Activated effector memory CD4-positive, alpha-beta T cell treated with Interleukin-2 at 50 U/mL for 16 hours (primary cell): ENCODE measurements at places on chromosomes 12 and 14.

DNA sequence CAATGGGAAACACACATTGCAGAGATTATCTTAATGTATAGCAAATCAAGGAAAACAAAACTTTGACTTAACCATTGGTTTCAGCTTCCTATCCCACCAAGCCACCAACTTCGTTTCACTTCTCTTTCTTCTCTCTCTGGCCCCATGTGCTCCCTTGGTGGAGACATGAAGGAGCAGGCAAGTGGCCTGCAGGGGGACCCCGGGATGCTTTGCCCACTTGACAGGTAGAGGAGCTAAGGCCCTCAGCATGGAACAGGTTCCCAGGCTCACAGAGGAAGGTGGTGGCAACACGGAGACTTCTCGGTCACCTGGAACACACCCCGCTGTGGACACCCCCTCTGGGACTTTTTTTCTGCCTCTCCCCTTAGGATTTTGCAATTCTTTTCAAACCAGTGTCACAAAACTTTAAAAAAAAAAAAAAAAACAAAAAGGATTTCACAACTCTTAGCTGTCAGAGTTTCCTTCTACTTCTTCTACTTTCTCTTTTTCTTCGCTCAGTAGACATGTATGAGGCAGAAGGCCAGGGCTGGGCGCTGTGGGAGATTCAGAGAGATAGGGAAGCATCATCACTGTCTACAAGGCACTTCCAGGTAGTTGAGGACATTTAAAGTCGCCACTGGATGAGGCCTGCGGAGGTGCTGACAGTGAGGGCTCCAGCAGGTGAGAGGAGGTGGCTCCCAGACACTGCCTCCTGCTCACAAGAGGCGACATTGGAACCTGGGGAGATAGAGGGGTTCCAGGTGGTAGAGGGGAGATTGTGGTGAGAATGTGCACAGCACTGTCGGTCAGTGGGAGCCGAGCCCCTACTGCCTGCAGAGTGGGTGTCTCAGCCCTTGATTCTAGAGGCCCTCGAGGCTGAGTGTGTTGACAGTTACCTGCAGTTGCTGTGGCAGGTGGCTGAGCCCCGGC is 119.6 kb downstream of the GCH1 start:
- DNase-seq, result no peak

GRCh38 chr14:99925471-99925870 is 132.3 kb downstream of the EML1 start:
- no peak for DNase-seq

DNA sequence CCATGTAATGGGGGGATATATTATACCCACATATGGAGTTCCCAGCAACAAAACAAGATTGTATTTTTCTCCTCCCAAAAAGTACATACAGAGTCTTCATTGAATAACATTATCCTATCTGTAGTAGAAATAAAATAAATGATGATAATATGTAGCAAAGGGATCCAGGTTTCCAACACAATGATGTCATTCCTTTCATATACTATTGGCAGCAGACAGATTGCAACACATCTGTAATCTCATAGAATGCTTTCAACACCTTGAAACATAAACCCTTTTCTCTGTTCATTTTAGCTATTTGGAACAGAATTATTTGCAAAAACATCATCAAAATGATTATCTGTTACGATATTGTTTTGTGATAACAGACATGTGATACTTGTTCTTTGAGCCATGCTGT is 317.6 kb downstream of the DPF3 start:
- no peak for DNase-seq

DNA sequence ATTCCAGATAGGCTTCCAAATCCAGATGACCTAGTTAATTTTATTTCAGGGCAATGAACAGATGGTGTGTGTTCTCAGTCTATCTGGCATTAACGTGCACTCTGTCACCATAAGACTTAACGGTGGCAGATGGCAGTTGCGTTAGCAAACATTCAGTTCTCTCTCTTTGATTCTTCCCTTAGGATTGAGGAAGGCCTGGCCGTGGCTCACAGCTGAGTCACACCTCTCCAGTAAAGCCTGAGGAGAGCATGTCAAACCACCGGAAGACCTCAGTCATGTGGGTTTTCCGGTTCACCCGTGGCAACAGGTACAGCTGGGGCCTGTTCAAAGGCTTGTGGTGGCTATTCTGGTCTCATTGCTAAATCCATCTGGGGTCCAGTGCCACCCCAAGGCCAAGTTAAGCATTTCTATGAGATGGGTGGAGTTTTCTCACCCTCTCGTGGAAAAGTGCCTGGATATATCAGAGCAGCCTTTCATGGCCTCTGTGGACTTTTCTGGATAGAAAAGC is 545.1 kb upstream of the ATP2B1 start:
- peak; percentile 13 for DNase-seq

GRCh38 chr12:53044052-53044581 is 5.7 kb upstream of the TNS2 start:
- DNase-seq, result no peak

DNA sequence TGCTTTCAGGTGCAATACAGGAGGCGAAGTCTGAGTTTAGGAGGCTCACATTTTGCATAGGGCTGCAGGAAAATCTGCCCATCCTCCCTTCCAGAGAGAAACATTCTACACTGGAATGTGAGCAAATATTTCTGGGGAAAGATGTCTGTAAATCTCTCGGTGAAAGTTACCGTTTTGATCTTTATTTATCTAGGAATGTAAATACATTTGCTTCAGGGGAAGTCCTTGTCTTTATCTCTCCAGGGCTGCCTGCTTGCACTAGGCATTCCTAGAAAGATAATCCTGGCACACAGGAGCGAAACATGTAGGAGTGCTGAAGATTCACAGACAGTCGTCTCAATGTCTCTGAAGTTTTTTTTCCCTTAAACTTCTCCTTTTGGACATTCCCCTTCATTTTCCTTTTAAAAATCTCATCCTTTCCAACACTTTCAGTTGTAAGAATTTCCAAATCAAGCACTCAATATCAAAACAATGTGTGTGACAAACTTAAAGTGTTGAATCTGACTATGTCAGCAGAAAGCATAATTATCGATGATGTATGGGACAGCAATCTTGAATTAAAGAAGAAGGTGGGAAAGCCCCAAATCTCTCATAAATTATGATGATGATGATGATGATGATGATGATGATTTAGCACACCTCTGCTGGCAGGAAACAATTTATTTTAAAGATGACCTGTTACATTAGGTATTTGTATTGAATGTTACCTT is 113.4 kb upstream of the RESF1 start:
- no peak for DNase-seq

DNA sequence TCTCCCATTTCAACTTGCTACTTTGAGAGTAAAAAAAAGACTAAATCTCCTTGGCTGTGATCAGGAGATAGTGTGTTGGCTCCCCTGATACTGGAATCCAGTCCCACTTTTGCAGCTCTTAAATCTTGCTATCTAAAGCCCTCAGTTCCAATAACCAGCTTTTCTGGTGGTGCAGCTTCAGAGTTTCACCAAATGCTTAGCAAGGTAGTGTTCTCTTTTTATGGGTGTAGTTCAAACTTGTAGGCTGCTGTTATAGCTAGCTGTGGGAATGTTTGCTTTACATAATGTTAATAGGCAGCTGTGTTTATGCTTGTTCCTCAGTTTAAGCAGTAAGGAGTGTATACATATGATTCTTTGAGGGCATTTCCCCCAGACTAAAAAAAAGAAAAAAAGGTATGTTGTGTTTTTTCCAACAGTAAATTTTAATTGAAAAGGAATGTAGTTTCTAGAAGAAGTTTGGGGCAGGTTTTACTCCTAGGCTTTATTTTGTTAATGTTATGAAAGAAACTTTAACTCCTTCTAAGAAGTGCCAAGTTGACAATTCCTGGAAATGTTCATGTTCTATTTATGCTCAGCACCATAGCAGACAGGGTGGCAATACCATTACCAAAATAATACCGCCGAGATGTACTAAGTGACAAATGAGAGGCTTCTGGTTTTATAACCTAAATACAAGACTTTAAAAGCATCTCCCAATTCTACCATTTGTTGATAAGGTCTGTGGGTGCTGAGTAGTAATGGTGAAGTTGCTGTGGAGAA is 12.1 kb downstream of the CRADD start:
- DNase-seq, result no peak

- no peak for DNase-seq
Measured at GRCh38 chr12:58895053-58895452, 25.3 kb downstream of the LRIG3 start.

DNA sequence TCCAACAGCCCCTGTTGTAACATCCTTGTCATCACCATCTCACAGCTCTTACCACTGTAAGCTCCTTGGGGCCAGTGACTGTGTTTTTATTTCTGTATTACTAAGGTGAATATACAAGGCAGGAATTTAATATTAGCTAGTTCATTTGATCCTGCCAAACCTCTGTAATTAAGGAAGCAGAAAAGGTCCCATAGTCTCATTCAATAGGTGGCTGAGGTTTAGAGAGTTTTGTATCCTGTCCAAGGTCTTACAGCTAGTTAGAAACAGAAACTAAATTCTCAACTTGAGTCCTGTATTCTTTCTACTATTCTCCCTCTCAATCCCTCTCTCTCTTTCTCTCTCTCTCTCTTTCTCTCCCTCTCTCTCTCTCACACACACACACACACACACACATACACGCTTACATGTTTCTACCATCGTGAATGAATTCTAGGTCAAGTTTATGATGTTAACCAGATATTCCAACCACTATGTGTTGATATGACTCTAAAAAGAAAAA is 543 bp upstream of the GLIPR1 start:
- no peak for DNase-seq

DNA sequence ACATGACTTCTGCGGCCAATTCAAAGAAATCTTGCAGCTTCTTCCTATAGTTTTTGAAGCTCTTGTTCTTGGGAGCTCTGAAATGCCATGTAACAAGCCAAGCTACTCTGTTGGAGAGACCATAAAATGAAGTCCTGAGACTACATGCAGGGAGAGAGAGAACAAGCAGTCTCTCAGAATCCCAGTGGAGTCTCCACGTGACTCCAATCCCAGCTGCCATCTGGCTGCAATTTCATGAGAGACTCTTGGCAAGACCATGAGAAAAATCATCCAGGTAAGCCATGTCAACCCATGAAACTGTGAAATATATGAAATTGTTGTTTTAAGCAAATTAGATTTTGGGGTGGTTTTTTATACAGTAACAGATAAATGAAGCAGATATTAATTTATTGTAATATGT is 54.4 kb downstream of the KLRG1 start:
- no peak for DNase-seq

DNA sequence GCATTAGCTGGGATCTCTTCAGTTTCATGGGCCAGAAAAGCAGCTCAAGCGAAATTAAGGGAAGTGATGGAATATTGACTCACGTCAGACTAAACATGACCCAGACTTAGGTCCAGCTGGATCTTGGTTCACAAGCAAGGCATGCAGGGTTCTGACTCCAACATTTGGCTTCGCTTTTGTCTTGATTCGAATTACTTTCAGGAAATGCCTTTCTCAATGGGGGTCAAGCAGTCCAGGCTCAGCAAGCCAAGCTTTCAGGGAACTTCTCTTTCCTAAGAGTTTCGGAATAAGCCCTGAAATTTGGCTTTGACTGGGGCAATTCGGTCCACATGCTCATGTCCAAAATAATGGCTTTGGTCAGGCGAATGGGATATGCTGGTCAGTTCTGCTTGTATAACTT is 678.7 kb upstream of the TMEM132C start:
- DNase-seq, result no peak

DNA sequence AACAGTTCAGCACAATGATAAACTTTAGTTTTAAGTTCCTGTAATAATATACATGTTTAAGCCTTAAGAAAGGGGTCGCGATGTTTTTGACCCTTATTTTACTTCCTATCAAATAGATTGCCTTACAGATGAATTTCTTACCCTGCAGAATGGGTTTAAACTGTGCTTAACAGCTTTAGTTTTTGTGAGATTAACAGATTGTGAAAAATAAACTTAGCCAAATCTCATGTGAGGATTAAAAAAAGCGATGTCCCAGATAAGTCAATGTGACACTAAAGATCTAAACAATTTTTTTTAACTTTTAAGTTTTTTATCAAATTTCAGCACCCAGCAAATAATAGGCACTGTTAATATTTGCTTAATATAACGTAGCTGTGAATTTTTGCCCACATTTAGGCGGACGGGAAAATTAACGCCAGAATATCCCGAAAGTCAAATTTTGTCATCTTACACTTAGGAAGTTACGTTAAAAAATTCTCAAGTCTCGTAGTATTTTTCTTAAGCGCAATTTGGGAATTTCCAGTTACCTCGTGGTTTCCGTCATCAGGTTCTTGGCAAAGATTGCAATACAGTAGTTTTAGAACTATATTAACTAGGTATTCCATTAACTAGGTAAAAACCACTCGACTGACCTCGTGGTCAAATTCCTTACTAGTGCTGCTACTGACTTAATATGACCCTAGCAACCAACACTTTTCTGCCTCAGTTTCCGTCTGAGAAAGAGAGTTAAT is 1.2 kb downstream of the HNRNPC start:
- DNase-seq, result no peak

- no peak for DNase-seq
Measured at GRCh38 chr14:22627506-22628263, 16.5 kb downstream of the OR6J1 start.

GRCh38 chr12:58564721-58565120 is 355.6 kb downstream of the LRIG3 start:
- no peak for DNase-seq

- DNase-seq, result no peak
Measured at GRCh38 chr14:105333020-105333490, 18.5 kb downstream of the PACS2 start.

DNA sequence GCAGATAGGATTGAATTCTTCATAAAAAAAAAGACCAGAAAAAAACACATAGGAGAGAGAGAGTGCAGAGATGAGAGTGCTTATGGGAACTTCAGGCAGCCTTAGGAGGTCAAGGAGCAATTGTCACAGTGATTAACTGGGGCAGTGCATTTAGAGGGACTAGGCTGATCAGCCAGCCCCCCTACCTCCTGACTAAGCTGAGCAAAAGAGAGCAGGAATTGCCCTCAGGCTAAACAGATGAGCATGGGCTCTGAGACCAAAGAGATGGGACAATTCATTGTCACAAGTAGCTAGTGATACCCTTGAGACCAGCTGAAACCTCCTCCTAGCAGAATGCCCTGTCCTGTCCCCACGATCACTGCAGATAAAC is 124.0 kb downstream of the BTG1 start:
- no peak for DNase-seq

DNA sequence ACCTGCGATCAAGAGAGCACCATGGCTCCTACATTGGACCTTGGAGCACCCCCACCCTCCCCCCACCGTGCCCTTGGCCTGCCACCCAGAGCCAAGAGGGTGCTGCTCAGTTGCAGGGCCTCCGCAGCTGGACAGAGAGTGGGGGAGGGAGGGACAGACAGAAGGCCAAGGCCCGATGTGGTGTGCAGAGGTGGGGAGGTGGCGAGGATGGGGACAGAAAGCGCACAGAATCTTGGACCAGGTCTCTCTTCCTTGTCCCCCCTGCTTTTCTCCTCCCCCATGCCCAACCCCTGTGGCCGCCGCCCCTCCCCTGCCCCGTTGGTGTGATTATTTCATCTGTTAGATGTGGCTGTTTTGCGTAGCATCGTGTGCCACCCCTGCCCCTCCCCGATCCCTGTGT is 1.8 kb upstream of the RNU7-1 start:
- DNase-seq, result no peak

- DNase-seq, result no peak
Measured at GRCh38 chr12:96171905-96172304, 22.3 kb upstream of the ELK3 start.

- no peak for DNase-seq
Measured at GRCh38 chr12:6106218-6106617, 18.3 kb downstream of the VWF start.
